ENCODE measurements at places on chromosomes 12 and 14.
A peak's percentile ranks its signal among the peaks of the same experiment; 100 is the strongest.

- no peak for DNase-seq
Measured at GRCh38 chr12:108043286-108043685, 85.8 kb upstream of the WSCD2 start.

GRCh38 chr14:67620217-67620785, 581 bp downstream of the ARG2 start:
- no peak for DNase-seq

- no peak for DNase-seq
Measured at GRCh38 chr12:77681726-77682125, 149.0 kb upstream of the NAV3 start.

DNA sequence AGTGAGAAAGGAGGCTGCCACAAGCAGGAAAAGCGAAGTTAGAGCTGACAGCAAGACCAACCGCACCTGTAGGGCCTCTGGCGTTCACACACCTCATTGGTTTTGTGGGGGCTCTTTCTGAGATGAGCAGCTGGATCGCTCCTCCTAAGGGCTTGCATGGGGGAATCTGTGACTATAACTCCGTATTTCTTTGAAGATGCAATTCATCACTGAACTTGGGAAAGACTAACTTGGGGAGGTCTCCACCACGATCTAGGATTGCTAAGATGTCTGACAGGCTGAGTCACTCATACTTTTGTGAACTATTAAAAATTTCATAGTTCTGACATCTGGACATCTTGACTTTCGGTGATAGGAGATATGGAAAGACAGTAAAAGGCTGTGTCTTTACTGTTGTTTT, 173.6 kb downstream of the ETV6 start:
- no peak for DNase-seq

DNA sequence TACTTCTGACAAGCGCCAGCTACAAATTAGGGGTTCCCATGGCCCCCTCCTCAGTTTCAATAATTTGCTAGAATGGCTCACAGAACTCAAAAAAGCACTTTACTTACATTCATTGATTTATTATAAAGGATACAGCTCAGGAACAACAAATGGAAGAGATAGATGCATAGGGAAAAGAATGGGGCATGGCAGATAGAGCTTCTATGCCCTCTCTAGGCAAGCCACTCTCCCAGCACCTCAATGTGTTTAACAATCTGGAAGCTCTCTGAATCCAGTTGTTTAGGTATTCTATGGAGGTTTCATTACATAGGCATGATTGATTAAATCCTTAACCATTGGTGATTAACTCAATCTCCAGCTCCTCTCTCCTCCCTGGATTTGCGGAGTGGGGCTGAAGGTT, 184.5 kb upstream of the DAAM1 start:
- no peak for DNase-seq

- no peak for DNase-seq
Measured at GRCh38 chr12:9104087-9104486, 11.6 kb downstream of the A2M start.

GRCh38 chr14:103708750-103709187, 6.5 kb downstream of the XRCC3 start:
- no peak for DNase-seq

GRCh38 chr12:89863493-89863938, 154.9 kb upstream of the ATP2B1 start:
- DNase-seq, result peak; percentile 70

- no peak for DNase-seq
Measured at GRCh38 chr12:106227641-106228319, 20.0 kb downstream of the CKAP4 start.

- no peak for DNase-seq
Measured at GRCh38 chr14:100898935-100899883, 4.3 kb downstream of the RTL1 start.

GRCh38 chr12:111792155-111792855, 25.6 kb downstream of the ALDH2 start:
- DNase-seq, result no peak

- no peak for DNase-seq
Measured at GRCh38 chr14:102078831-102079699, 7.8 kb downstream of the HSP90AA1 start.

DNA sequence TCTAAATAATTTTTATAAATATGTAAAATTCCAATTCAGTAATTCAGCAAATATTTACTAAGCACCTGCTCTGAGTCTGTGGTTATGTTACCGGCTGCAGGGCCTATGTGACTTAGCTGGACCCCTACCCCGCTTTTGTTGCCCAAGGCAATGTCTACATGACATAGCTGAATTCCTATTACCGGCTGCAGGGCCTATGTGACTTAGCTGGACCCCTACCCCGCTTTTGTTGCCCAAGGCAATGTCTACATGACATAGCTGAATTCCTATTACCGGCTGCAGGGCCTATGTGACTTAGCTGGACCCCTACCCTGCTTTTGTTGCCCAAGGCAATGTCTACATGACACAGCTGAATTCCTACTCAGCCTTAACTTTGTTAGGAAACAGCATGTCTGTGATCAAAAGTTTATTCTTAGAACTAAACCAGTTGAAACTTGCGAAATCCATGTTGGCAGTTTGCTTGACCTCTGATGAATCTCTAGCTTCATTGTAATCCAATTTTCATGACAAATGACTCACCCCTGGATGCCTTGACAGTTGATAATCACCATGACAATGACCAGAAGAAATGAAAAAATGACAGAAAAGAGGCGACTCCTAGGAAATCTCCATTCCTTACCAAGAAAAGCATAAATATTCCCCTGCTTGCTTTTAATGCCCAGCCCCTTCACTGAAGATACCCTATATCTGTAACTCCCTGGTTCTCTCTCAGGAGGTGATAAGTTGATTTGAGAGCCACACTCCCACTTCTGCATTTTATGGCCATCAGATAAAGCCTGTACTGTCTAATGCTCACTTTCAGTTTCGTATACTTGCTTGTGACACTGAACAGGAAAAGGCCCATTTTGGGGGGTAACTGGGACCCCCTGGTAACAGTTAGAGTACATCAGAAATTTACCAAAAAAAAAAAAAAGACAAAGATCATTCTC, 148.4 kb upstream of the SYT10 start:
- DNase-seq, result no peak

- DNase-seq, result no peak
Measured at GRCh38 chr14:51844081-51844881, 16.1 kb upstream of the GNG2 start.

- DNase-seq, result no peak
Measured at GRCh38 chr14:21267886-21268616, 1.2 kb downstream of the HNRNPC start.

DNA sequence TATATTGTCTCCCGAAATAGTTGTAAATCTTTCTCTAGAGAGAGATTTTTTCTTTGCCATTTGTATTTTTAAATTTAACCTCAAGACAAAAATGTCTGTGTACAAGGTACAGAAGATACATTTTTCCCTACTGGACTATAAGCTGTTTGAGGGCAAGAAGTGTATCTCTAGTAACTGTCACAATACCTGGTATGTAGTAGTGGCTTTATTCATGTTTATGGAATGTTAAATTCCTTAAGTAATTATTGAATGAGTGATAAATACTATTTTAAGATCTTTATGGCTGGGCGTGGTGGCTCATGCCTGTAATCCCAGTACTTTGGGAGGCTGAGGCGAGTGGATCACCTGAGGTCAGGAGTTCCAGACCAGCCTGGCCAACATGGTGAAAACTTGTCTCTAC, 24.4 kb upstream of the CDK17 start:
- no peak for DNase-seq

DNA sequence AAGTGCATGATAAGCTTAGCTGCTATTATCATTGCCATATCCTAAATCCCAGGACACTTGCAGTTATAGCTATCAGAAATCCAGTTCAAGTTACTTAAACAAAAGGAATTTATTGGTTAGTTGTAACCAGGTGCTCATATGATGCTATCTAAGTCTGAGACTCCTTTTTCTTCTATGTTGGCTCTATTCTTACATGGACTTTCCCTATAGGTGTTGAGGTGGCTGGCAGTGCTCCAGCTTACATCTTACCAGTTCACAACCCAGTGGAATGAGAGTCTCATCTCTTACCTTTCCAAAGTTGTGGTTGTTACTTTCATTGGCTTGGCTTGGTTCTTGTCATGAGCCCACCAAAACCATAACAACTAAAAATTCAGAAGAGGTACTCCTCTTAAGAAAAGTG, 94.6 kb downstream of the DACT1 start:
- no peak for DNase-seq

DNA sequence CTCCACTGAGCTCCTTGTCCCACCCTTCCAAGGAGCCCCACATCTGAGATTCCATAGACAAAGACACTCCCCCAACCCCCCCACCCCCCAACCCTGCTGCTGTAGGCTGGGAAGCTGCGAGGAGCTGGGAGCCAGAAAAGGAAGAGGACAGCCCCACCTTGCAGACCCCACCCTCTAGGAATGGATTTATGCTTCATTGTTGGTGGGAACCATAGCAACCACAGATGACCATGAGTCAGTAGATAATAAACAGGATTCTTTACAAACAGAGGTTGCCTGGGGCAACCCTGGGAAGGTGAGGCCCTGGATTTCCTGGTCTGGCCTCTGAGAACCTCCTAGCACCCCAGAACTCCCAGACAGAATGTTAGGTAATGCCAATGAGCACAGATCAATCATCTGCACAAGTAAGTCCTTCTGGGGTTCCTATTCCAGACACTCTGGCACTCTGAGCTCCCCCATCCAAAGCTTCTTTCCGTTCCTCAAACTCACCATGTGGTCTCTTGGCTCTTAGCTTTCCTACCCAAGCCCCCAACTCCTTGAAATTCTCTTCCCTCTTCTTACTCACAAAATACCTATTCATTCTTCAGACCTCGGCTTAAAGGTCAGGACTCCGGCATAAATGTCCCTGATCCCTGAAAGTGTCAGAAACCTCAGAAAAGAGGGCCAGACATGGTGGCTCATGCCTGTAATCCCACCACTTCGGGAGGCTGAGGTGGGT, 15.2 kb upstream of the PLEKHG6 start:
- DNase-seq, result no peak

GRCh38 chr12:121775501-121775900, 18.0 kb downstream of the RHOF start:
- DNase-seq, result no peak
